Sigmoid colon (tissue), 7 donors: ENCODE measurements at places on chromosomes 3 and 15. TPM values are rescaled to one million over a fixed set of nuclear protein-coding genes. Genes with fewer than 3 reads are reported as not detected.

- H3K4me1 ChIP-seq: peaks cover 42% of the 10 kb centered on the region
- peak; percentile 83 for DNase-seq
- peak overlapping the region; percentile 73 for H3K27ac ChIP-seq
- H3K4me3 ChIP-seq: no peak overlapping the region
Measured at GRCh38 chr15:70376929-70377691, 279.4 kb upstream of the TLE3 start.

The CTXND1 gene
- 0.71 TPM for total RNA-seq

GRCh38 chr3:126341755-126342150 lies 15.5 kb downstream of the KLF15 start:
- H3K36me3 ChIP-seq: no peaks in the 10 kb centered on the region
- DNase-seq: no peak
- no peak overlapping the region for H3K4me3 ChIP-seq
- H3K27ac ChIP-seq: no peak overlapping the region
- no peaks in the 10 kb centered on the region for H3K4me1 ChIP-seq

- no peaks in the 10 kb centered on the region for H3K27me3 ChIP-seq
- DNase-seq: no peak
- no peaks in the 10 kb centered on the region for H3K36me3 ChIP-seq
- H3K4me3 ChIP-seq: no peak overlapping the region
Measured at GRCh38 chr3:58979840-58980239, 70.0 kb downstream of the CFAP20DC start.
